ENCODE measurements at places on chromosomes 16 and 17.

DNA sequence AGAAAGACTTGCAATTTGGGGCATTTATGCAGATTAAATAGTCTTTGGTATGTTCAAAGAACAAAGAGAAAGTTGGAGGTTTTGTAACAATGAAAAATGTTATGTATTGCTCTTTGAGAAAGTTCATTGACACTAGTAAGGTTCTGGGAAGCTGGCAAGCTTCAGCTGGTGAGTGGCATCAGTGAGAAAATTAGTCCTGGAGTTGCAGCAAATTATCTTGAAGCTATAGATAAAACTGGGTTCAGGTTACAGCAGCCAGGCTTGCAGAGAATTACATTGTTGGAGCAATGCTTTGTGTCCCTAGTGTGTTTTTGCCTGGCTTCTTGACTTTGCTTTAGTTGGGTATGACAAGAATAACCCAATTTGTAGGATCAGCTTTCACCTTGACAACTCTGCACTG lies 221.2 kb downstream of the CDH13 start:
- no peak for DNase-seq

- no peak for DNase-seq
Measured at GRCh38 chr17:8122422-8122923, 1.4 kb downstream of the HES7 start.

DNA sequence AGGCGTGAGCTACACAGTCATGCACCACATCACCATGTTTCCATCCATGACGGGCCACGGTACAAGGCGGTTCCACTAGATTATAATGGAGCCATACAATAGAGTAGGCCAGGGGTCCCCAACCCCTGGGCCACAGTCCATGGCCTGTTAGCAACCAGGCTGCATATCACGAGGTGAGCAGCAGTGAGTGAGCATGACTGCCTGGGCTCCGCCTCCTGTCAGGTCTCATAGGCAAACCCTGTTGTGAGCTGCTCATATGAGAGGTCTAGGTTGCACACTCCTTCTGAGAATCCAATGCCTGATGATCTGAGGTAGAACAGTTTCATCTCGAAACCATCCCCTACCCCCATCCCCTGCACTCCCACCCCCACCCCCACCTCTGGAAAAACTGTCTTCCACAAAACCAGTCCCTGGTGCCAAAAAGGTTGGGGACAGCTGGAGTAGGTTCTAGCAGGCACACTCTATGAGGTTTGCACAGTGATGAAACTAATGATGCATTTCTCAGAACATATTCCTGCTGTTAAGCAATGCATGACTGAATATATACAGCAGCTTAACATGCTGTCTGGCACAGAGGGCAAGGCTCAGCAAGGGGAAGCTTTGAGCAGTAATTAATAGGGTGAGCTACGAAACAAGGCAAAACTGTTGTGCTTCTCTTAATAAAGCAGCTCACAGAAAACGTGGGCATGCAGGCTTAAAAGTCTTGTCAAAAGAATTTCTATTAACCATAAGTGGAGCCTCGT lies 108.0 kb downstream of the VPS53 start:
- no peak for DNase-seq

DNA sequence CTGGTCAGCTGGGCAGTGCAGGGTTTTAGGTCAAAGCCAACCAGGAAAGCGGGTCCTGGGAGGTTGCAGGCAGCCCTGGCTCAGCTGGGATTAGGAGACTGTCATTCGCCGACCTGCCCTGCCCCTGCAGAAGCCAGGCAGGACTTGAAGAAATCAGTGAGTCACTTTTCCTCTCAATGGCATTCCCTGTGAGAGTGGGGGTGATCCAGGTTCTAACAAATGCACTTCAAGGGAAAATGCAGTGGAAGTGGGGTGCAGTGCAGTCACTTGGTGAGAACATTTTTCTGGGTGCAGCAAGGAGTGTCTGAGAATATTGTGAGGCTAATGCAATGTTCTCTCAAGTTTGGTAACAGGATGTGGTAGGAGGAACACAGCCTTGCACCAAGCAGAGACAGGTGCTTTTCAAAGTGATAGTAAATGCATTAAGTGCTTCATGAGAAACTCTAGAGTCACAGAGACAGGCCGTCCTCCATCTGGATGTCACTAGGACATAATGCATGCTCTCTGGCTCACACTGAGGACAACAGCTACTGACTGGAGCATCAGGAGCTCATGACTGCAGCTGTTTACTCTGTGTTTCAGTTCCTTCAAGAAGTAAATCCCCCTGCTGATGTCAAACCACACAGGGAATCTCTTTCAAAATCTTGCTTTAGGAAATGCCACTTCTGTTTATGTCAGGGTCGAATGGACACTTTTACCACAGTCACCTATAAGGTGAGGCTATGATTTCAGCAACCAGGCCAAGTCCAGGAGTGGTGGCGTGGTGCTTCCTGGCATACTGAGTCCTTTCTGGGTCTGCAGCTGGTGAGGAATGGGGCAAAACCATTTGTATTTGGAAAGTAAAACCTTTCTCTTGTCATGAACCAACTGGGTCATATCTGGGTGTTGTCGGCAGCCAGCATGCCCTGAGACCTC lies 16.7 kb downstream of the CDK5R1 start:
- DNase-seq = no peak

GRCh38 chr16:70660672-70661350 lies 14.5 kb downstream of the IL34 start:
- DNase-seq = no peak

- no peak for DNase-seq
Measured at GRCh38 chr17:67834634-67835033, 9.3 kb downstream of the BPTF start.

- no peak for DNase-seq
Measured at GRCh38 chr17:16108386-16108785, 106.9 kb downstream of the NCOR1 start.

- peak; percentile 40 for DNase-seq
Measured at GRCh38 chr17:50904518-50905459, 38.6 kb upstream of the TOB1 start.

- DNase-seq = no peak
Measured at GRCh38 chr17:48553826-48554225, 8.9 kb upstream of the HOXB2 start.

DNA sequence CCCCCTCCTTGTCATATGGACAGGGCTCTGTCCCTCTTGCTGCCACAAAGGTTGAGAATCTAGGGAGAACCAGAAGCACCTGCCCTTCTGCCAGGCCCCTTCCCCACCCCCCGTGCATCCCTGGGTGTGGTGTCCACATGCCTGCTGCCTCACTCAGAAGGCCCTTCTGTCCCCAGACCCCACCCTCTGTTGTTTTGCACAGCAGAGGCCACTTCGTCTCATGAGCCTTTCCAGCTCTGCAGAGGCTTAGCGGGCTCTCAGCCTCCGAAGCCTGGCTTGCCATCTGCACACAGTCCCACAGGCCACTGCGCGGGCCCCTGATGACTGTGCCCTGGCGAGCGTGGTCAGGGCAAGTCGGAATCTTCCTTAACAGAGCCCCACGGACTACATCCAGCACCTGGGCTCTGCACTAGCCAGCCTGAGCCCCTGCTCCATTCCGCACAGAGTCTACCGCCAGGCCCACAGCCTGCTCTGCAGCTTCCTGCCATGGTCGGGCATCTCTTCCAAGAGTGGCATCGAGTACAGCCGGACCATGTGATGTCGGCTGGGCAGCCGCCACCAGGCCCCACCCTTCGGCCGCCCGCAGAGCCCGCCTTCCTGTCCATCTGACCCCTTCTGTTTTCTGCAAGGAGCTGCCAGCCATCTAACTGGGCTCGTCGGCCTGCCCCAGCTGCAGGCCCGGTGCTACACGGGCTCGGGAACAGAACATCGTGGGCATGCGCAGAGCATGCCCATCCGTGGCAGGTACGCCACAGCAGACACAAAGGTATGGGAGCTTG lies 10.8 kb downstream of the C16orf90 start:
- peak; percentile 12 for DNase-seq

DNA sequence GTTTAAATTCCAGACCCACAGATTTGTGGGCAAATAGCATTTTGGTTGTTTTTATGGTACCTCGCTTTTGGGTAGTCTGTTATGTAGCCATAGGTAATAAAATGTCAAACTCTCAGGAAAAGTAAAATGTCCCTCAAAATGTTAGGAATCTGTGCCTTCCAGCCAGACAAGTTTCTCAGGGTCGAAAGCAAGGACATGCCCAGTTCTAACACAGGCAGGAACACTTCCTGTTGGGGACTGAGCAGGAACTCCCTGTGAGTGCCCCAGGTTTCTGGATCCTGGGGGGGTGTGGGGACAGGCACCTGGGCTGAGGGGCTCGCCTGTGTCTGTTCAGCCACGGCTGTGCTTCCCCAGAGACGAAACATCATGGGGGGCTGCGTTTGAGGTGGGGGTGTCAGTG lies 62.3 kb downstream of the GNA13 start:
- DNase-seq = no peak

DNA sequence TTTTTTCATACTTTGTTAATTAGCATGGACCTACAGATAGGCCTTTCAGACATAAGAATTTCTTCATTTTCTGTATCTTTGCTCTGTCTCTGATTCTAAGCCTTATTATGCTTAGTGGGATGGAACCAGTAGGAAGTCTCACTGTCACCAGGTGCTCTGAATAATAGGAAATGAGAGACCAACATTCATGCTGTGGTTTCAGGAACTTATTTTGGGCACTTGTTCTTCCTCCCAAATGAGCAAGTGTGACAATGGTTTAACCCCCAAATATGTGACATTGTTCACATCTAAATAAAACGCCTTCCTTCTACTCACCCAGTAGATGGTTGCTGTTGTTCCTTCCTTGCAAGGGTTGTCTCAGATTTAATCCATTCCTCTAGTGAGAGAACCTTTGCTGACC lies 100.2 kb downstream of the SYCE1L start:
- no peak for DNase-seq

GRCh38 chr17:60332574-60332973 lies 59.4 kb downstream of the USP32 start:
- DNase-seq = no peak

- no peak for DNase-seq
Measured at GRCh38 chr17:7384489-7385081, 3.7 kb downstream of the TNK1 start.

DNA sequence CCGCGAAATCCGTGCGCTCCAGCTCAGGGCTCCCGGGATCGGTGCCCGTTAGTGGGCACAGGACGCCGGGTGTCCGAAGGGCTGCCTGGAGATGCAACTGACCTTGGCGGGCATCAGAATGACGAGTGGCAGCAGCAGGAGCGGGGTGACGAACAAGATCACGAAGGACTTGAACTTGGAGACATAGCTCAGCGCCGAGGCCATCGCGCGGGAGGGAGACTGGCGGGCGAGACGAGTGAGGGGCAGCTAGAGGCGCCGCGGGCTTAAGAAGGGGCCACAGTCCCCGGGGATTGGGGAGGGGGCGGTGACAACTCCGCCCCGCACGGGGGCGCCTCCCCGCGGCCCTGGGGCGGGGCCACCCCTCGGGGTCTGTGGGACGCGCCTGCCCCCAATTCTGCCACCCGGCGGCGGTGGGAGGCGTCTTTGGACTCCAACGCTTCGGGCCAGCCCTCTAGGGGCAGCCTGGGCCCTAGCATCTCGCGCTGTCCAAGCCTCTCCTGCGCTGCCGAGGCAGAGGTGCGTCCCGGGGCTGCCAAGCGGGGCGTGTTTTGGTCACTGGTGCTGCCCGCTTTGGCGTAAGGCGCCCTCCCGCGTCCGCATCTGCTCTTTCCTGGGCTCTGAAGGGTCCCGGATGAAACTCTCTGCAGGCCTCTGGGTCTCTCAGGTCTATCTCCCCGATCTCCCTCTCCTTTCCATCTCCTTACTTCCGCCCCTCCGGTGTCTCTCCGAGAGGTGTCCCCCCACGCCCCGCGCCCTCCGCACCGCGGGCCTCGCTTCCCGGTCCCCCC lies at the start of gene SLC13A5:
Gene SLC13A5 (minus strand): TSS at position 240 of the 788 bp plus-strand sequence. CDS start 36 bp downstream, at position 204.
- no peak for DNase-seq

DNA sequence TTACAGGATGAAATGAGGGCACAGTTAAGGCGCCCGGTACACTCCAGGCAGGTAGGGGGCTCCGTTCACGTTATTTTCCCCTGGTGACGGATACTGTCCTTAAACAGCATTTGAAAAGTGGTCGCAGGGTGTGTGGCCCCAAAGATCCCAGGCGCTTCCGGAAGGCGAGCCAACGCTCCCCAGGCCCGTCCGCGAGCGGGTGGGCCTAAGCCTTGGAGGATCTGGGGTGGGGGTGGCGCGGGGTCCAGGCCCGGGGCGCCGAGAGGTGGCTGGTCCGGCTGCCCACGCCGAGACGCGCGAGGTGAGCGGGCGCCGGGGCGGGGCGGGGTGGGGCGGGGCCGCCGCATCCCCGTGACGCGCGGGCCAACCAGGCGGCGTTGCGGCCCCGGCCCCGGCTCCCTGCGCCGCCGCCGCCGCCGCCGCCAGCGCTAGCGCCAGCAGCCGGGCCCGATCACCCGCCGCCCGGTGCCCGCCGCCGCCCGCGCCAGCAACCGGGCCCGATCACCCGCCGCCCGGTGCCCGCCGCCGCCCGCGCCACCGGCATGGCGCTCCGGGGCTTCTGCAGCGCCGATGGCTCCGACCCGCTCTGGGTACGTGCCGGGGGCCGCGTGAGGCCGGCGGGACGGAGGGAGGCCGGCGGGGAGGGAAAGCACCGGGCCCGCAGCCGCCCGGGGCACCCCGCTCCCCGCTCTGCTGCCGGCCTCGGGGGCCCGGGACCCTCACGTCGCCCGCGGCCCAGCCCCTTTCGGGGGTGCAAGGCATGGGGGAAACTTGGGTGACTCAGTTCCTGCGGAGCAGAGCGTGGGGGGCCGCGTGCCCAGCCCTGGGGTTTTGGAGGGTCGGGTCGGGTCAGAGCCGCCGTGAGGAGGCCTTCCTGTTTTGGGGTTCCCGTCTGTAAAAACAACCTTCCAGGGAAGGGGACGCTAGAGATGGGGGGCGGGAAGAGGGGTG lies at the start of gene ABCC1:
Gene ABCC1 (plus strand): TSS at position 407 of the 951 bp plus-strand sequence. CDS start 136 bp downstream, at position 543.
- DNase-seq = no peak

DNA sequence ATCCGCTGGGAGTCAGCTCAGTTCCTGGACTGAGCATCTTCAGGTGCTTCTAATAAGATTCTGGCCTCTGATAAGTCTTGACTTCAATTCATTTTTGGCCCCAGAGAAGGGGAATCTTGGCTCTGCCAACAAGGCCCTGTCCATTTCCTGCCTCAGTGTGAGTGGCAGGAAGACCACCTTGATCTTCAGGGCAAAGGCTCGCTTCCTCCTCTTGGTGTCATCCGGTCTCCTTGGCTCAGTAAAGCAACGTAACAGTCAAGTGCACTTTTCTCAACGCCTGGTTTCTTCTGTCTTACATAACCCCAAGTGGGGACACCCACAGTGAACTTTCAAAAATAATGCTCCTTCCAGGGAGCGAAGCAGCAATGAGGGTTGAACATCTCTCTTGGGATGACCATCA lies 169.8 kb downstream of the PRKCB start:
- no peak for DNase-seq

GRCh38 chr16:683396-684070 lies 601 bp downstream of the JMJD8 start:
- DNase-seq = no peak

DNA sequence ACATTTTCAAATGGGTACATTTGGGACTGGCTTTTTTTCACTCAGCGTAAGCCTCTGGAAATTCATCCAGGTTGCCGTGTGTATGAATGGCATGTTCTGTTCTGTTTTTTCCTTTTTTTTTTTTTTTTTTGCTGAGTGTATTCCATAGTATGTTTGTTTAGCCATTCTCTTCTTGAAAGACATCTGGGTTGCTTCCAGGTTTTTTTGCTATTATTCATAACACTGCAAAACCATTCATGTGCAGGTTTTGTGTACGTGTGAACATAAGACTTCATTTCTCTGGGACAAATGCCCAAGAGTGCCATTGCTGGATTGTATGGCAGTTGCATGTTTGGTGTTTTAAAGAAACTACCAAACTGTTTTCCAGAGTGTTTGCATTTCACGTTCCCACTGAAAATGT lies 335.9 kb upstream of the TNRC6C start:
- no peak for DNase-seq

All from hippocampal formation (tissue), 2 donors.